ENCODE measurements at places on chromosomes 12 and 14. TPM values are rescaled to one million over a fixed set of nuclear protein-coding genes. Genes with fewer than 3 reads are reported as not detected.

KIF26A gene
- total RNA-seq = 1.9 TPM

PIWIL1 gene
- total RNA-seq = not detected

PRPF40B gene
- total RNA-seq = 6.6 TPM

TUNAR gene
- not detected for total RNA-seq

SLC16A7 gene
- total RNA-seq = 0.05 TPM

HRK gene
- 1.6 TPM for total RNA-seq

TTC7B gene
- 16.8 TPM for total RNA-seq

SYT1 gene
- total RNA-seq = 5.6 TPM

LGR5 gene
- total RNA-seq = not detected

GALNT6 gene
- total RNA-seq = 2.5 TPM

DDX24 gene
- total RNA-seq = 184 TPM

DPPA3 gene
- total RNA-seq = not detected
